ENCODE measurements at places on chromosomes 6 and 20. TPM values are rescaled to one million over a fixed set of nuclear protein-coding genes. Genes with fewer than 3 reads are reported as not detected.

DNA sequence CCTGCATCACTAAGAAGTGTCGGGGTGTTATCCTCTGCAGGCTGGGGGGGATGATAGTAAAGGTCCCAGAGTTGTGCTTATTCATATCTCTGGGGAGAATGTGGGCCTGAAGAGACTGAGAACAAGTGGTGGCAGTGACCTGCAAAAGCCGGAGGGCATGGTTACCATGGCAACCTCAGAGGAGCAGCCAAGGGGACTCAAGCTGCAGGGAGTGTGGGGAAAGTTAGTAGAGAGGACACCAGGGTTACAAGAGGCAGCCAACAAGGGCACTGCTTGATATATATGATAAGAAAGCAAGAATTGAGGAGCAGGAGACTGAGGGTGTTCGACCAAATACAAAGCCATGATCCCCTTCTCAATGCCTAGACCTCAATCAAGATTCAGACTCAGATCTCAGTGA is 46.1 kb downstream of the HLA-F start:
- DNase-seq = no peak

DNA sequence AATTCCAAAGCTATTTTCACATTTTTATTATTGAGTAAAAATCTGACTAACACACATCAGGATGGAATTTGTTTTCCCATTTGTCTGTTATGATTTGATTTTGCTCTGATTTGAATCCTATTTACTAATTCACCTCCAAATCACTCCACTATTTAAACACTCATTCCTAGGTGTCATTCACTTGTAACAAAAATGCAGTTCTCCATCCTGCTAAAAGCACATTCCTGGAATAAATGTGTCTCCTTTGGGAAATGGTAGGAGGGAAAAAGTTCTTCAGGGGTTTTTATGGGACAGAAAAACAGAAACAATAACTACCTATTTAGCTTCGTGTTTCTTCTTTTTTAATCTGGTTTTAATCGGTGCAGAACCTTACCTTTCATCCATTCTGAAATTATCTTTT is 494.1 kb upstream of the CITED2 start:
- peak; percentile 75 for DNase-seq

DNA sequence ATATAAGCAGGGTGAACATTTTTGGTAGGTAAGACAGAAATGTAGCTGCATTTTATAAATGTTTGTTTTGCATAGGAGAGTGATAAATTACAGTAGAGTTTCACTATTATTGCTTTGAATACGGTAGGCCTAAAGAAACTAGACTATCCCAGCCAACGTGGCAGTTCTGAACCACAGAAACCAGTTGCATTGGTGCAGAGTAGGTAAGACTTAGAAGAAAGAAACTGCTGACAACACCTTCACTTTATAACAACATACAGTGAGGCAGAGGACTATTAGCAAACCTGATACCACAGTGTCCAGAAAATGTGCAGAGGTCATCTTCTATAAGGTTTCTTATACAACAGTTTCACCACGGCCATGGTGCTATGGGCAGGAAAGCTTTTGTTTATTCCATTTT is 566.1 kb downstream of the KIF16B start:
- no peak for DNase-seq

Gene PAK1IP1
- 31.3 TPM for total RNA-seq

DNA sequence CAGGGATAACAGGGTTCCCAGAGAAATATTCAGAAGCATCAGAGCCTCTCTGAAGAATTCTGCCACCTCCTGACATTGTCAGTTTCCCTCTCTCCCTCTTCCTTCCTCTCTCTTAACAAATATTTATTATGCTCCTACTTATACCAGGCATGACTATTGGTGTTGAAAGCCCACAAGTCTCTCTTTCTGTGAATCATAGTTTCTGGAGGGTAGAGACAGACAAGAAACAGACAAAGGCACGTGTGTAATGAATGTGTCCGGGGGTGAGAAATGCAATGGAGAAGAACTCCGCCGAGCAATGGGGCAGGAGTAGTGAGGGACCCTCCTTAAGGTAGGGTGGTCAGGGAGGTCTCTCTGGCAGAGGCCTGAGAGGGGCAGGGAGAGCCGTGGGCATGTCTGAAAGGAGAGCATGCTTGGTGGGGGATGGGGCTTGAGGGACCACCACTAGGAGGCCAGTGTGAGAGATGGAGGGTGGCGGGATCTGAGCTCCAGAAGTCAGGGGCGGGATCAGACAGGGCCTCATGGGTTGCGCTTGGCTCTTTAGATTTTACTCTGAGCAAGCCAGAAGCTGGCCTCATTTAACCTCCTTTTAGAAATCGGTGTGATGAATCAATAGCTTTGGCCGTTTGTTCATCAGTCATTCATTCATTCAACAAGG is 57.3 kb downstream of the EYA2 start:
- no peak for DNase-seq

GRCh38 chr6:4756247-4756646 is 20.0 kb upstream of the CDYL start:
- no peak for DNase-seq

Gene SLC22A1
- 0.50 TPM for total RNA-seq

DNA sequence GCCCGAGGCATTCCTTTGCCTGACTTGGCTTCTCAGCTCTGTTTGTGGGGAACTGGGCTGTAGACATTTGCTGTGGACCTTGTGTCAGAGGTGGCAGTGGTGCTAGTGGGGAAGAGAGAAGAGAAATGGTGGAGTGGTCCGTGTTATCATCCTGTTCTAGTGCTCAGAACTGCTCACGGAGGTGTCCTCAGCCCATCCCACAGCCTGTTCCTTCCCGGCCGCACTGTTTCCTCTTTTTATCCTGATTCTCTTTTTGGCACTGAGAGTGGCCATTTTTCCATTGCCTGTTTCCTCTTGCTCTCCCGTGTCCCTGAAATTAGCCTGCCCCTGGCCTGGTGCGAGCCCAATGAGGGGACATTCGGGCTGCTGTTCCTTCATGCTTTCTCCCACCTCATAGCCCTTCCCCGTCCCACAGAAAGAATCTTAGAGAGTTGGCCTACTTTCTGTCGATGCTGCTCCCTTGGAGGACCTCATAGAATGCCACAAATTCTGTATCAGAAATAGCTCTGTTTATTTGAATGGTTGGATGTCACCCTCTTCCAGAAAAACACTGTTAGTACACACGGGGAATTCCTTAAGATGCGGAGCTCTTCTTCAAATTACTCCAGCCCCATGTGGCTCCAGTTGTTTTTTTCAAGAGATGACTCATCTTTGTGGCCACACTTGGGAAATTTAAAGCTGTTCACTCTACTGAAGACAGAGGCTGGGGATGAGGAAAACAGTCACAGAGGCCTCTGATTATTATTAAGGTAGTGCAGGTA is 26.1 kb downstream of the FARS2 start:
- DNase-seq = peak; percentile 89

Gene WRNIP1
- total RNA-seq = 58.5 TPM

Gene MUC22
- not detected for total RNA-seq

Gene HS3ST5
- total RNA-seq = not detected

DNA sequence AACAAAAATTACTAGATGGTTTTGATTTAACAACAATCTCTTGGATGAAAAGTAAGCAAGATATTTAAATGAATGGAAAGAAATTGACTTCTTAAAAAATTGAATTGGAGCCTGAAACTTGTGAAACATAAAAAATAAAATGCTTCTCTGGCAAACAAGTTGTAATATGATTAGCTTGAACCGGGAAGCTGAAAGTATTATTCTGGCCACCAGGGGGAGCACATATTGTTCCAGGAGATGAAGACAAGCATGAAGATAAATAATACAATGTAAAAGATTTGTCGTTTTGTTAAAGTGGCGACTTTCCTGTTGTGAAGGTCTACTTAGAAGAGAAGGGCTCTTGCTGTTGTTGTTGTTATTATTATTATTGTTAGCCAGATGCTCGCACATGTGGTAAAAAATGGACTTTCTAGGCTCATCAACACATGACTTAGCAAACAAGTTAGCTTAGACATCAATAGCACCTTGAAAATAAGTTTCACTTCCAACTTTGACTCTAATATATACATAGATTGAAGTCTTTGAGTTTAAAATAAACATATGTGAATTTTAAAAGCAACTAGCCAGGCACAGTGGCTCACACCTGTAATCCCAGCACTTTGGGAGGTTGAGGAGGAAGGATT is 14.2 kb downstream of the PAX1 start:
- DNase-seq = peak; percentile 55

- no peak for DNase-seq
Measured at GRCh38 chr6:30830438-30830837, 53.9 kb upstream of the DDR1 start.

Gene CD93
- 0.35 TPM for total RNA-seq

- DNase-seq = peak; percentile 28
Measured at GRCh38 chr6:121678245-121678644, 242.8 kb downstream of the GJA1 start.

DNA sequence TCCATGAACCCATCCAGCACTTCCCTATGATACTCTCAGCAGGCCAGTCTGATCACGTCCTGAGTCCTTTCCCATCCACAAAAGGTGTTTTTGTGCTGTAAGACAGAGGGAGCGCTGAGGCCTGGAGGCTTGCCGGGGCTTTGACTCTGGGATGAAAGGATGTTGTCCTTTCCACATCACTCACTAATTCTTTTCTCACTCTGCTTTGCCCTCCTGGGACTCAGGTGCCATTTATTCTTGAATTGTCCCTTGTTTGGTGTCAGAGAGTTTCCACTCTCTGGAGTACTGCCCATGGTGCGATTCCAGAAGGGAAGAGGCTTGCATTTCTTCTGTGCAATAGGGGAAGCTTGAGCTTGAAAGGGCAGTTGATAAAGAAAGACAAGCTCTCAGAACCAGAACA is 15.3 kb upstream of the TUBB2B start:
- no peak for DNase-seq

DNA sequence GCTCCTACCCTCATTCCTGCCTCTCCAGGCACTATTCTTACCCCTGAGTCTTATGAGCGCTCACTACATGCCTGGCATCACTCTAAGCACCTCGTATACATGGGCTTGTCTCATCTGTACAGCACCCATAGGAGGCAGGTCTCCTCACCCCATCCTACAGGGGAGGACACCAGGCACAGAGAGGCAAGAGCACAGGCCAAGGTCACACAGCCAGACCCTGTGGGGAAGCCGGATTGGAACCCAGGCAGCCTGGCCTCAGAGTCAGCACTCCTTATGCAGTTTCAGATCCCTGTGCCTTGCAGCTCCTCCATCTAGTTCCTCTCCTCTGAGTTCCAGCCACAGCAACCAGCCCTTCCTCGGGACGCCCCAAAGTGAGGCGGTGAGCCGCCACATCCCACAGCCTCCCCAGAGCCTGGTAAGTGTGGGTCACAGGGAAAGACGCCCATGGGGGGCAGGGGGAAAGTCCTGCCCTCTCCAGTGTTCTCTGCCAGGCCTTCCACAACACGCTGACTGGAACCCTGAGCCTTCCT is 103.3 kb downstream of the NFATC2 start:
- DNase-seq = no peak

DNA sequence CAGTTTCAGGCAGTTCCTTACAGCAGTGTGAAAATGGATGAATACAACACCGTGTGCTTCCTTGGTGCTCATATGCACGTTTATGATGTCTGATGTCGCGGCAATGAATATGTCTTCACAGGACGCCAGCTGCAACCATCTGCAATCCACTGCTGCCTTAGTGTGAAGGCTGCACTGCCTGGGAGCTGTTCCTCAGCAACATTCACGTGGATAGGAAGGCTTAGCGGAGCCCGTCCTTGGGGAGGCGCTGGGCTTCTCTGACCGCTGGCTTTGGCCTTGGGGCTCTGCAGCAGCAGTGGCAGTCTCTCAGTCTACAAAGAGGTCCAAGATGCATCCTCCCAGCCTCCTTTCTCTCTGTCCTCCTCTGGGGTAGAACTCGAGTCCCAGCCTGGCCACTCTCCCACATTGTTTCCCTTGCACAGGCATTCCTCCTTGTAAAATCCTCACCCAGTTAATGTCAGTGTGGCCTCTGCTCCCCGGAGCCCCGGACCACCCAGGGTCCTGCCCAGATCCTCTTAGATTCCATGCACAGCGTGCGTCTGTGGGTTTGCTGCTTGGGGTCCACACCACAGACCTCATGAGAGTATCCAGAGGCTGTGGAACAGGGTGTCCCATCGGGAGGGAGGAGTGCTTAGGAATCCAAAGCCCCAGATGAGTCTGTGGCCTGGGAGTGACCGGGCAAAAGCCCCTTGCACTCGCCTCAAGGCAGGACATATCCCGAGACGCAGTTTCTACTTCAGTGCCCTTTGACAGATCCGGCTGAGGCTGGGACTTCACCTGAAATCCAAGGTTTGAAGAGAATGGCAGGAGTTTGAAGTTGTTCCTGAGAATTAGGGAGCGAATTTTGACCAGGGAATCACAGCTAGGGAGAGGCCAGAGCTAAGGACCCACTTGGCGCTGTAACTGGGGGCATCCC is 181.3 kb downstream of the THBS2 start:
- DNase-seq = no peak

DNA sequence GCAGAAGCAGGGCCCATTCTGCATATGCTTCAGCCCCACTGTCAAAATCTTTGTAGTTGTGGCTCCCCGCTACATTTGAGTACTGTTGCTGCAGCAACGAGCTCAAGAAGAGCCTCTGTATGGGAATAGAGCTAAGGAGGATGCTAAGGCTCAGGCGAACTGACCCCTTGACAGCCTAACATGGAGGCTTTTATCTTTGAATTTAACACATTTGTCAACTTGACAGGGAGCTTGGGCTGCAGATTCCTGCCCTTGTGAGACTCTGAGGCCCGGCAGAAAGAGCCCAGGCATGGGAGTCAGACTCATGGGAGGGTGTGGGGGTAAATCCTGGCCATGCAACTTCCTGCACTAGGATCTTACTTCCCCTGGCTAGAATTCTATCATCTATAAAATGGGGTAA is 278.7 kb upstream of the CITED2 start:
- no peak for DNase-seq

GRCh38 chr6:52174118-52174517 is 12.1 kb upstream of the IL17A start:
- no peak for DNase-seq

DNA sequence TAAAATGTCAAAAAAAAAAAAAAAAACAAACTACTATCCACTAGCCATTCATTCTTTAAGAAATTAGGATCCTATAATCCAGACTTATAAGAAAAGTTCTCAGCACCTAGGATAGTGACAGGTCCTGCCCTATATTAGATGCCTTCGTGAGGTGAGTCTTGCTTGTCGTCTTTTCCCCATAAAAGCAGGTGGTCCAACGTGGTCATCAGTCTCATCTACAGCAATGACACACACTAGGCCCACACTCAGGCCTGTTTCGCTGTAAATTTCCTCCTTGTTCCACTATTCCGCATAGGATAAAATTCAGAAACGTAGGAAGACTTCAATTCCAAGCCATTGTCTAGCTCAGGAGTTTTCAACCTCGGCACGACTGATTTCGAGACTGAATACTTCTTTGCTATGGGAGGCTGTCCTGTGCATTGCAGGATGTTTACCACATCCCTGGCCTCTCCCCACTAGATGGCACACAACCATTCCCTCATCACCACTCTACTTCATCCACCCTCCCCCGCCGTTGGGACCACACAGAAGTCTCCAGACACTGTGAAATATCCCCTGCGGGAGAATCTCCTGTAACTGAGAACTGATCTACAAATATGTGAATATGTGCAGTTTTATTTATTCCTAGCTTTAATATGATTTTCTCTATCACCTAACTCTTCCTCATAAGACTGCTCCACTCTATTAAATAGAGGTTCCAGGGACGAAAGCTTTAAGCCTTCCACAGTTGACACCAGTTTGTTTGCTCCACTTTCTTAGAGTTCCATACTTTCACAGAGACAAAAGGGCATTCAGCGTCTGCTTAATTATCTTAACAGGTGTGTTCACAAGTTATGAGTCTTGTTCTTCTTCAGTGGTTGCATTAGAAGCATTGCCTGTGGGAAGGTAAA is 346.3 kb downstream of the BMP2 start:
- DNase-seq = peak; percentile 44

Gene LHFPL5
- total RNA-seq = not detected

Measured in renal cortical epithelial cell (primary cell).